ENCODE measurements at places on chromosomes 2 and 18.

DNA sequence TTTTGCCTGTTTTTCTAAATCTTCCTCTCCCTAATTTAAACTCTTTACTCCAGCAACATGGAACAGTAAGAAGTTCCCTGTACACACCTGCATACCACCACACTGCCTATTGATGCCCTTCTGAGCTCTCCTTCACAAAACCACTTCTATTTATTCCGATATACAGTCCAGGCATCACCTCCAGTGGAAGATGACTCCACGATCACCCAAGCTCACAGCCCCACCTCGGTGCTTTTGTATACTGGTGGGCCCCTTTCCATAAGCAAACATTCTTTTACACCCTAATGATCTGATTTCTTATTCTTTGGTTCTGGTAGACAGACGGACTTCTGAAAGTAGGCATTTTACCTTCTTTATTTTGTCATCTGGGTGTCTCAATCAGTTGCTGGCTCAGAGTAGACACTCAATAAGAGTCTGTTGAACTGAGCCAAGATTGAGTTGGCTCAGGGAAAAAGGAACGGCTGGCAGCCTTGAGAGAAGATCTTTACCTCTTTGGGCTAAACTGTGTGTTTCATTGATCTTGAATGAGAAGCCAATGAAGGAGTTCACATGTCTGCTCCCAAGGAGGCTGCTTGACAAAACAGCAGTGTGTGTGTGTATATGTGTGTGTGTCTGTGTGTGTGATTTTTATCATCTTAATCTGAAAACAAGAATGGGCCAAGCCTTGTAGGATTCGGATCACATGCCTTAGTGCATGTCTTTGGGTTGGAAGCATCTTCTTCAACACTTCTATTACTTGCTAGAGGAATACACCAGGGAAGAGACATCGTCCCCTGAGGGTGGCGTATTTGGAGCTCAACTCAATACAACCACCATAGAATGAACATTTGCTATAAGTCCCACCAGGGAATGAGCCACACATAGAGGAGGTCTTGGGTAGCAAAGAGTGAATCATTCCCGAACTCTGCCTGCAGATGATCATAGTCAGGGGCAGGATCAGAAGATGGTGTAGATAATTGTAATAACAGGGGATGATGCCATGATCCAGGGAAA is 341.8 kb downstream of the CYRIA start:
- DNase-seq = no peak

GRCh38 chr18:43917520-43917919 is 640.2 kb upstream of the SYT4 start:
- no peak for DNase-seq

- no peak for DNase-seq
These were observed 33.0 kb downstream of the MYT1L start for GRCh38 chr2:2298081-2298480.

GRCh38 chr2:159251296-159252173 is 35.0 kb downstream of the WDSUB1 start:
- peak; percentile 29 for DNase-seq

DNA sequence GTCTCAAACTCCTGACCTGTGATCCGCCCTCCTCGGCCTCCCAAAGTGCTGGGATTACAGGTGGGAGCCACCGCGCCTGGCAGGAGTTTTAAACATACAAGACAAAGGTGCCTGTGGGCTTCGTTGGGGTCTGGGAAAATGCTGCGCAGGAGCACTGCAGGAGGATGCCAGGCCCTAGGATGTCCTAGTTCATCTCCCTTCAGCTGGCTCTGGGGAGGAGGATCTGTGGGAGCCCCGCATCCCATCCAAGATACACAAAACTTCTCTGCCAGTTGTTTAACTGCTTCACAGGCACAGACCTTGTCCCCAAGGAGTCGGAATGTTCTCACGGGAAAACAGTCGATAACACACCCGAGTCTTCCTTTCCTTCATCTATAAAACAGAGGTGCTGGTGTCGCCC is 89.1 kb downstream of the POLR1A start:
- no peak for DNase-seq

- DNase-seq = no peak
These were observed 17.9 kb upstream of the IL18R1 start for GRCh38 chr2:102337481-102338386.

DNA sequence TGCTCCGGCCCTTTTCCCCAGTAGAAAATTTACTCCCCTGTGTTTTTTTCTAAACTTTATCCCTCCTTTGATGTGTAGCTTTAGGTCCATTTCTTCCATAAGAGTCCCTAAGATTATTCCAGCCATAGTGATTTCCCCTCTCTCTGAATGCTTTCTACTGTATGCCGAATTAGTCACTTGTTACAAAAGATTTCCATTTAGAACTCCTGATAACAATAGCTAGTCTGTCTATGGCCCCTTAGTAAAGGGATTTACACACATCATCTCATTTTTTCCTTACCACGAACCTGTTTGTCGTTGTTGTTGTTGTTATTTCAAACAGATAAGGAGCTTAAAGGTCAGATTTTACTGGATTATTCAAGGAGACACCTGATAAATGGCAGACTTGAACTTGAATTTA is 256.1 kb downstream of the PAX3 start:
- no peak for DNase-seq

GRCh38 chr18:6340121-6340520 is 74.6 kb downstream of the L3MBTL4 start:
- DNase-seq = no peak

- no peak for DNase-seq
These were observed 114.7 kb downstream of the BCL2L11 start for GRCh38 chr2:111235192-111236015.

GRCh38 chr2:200483729-200484198 is 26.1 kb downstream of the KCTD18 start:
- DNase-seq = peak; percentile 27

DNA sequence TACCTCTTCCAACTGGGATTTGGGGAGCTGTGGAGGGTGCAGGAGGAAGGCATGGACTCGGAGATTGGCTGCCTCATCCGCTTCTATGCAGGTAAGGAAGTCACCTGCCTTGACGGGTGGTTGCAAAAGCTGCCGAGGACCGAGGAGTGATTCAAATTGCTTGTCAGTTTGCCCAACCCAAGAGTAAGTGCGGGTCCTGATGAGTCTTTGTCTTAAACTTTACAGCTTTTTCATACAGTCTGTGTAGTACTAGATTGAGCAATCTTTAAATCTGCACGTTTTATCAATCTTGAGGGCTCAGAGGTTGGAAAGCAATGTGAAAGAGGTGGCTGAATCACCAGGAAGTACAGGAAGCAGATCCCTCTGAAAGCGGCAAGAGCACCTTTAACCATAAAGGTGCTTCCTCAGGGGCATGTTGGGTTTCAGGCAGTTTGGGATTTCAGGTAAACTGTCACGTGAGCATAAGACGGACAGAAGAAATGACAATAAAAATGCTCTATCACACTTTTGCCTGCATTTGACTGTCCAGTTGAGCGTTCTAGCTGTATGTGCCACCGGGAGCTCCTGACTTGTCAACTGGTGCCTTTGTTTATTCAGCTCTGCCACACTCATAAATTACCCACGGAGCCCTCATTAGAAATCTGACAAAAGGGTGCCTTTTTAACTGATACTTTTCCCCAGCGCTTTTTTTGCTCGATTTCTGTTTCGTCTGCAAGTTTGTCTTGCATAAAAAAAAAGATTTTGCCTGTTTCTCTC is 2.0 kb downstream of the PHLPP1 start:
- peak; percentile 33 for DNase-seq

GRCh38 chr2:207928079-207928478 is 97.2 kb downstream of the PLEKHM3 start:
- peak; percentile 41 for DNase-seq

- DNase-seq = no peak
These were observed 22.7 kb upstream of the SPR start for GRCh38 chr2:72864500-72864899.

- DNase-seq = no peak
These were observed 504.8 kb upstream of the KLHL29 start for GRCh38 chr2:22880161-22880560.

DNA sequence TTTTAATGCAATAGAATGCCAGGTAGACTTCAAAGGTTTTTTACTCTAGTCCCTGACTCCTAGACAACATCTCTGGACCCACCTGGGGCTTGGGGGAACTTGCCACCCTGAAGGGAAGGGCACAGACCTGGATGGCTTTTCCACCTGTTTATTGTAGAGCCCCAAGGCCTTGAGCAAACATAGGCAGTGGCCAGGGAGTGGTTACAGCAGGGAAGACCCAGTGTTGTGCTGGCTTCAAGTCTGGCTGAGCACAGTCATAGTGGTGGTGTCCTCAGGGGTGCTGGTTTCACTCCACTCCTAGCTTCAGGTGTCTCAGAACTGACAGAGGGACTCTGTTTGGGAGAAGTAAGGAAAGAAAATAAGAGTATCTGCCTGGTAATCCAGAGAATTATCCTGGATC is 5.5 kb upstream of the SRD5A2 start:
- DNase-seq = no peak

DNA sequence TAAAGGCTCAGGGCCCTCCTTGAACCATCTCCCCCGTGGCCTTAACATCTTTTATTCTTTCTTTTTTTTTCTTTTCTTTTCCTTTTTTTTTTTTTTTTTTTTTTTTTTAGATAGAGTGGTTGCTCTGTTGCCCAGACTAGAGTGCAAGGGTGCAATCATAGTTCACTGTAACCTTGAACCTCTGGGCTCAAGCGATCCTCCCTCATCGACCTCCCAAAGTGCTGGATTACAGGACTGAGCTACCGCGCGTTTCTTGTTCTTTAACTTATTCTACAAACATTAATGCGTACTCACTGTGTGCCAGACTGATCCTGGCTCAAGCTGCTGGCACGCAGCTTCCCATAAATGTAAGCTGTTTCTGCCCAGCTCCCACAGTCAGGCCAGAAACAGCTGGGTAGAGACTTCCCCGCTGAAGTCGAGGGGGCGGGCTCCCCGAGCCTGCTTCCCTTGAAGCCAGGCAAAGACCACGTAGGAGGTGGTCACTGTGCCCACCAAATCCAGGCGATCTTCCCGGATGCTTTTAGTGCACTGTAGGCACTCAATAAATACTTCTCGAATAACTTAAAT is 29.2 kb upstream of the ATP6V1B1 start:
- peak; percentile 47 for DNase-seq

GRCh38 chr2:159555651-159556392 is 60.5 kb downstream of the BAZ2B start:
- DNase-seq = peak; percentile 84

DNA sequence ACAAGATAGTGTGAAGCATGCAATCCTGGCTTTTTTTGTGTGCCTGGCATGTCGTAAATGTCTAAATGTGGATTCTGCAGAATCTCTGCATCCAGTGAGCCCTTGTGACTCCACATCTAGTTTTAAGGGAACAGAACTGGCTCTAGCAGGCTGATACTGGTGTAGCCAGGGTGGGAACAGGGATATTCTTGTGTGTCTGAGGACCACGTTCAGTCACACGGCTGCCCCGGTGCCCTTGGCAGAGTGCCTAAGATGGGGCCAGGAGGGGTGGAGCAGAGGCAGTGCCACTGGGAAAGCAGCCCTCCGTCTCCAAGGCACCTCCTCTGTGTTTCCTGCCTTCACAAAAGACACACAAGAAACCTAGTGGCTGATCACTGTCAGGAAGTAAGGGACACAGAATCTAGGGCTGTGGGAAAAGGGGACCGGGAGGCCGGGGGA is 91.5 kb upstream of the PARD3B start:
- no peak for DNase-seq

- no peak for DNase-seq
These were observed 654.3 kb downstream of the SLC4A3 start for GRCh38 chr2:220281771-220282170.

- DNase-seq = no peak
These were observed 11.2 kb upstream of the DAPL1 start for GRCh38 chr2:158783923-158784322.

DNA sequence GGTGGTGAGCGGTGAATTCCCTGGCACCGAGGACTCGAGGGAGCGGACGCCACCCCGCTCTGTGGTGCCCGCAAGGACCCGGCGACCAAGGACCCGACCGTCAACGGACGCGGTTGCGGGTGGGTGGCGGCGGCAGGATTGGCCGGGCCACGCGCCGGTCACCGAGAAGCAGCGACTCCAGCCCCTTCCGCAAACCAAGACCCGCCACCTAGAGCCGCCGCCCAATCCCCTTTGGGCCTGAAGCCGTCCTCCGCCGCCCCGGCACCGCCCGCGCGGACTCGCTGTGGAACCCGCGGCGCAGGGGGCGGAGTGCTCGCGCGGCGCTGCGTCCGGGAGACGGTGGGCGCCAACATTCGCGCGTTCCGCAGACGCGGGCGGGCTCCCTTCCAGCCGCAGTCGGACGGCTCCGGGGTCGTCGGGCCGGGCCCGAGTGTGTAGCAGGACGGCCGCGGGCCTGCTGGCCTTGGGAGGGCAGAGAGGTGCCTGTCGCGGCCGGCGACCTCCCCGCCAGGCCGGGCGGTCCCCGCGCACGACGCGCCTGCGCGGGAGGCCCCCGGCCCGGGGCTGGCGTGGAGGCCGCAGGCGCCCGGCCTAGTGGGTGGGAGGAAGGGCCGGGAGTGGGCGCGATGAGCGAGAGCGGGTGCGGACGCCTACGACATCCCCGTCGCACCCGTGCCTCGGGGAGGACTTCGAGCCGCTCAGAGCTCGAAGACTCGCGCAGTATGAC is at the start of the genes FAM228B and PFN4:
Gene FAM228B, plus strand, starts transcription at position 275 of the 727 bp plus-strand sequence. CDS start 893 bp downstream, outside the sequence.
Gene PFN4, minus strand, starts transcription at position 140 of the 727 bp plus-strand sequence. CDS start 799 bp downstream, outside the sequence.
- DNase-seq = peak; percentile 77

DNA sequence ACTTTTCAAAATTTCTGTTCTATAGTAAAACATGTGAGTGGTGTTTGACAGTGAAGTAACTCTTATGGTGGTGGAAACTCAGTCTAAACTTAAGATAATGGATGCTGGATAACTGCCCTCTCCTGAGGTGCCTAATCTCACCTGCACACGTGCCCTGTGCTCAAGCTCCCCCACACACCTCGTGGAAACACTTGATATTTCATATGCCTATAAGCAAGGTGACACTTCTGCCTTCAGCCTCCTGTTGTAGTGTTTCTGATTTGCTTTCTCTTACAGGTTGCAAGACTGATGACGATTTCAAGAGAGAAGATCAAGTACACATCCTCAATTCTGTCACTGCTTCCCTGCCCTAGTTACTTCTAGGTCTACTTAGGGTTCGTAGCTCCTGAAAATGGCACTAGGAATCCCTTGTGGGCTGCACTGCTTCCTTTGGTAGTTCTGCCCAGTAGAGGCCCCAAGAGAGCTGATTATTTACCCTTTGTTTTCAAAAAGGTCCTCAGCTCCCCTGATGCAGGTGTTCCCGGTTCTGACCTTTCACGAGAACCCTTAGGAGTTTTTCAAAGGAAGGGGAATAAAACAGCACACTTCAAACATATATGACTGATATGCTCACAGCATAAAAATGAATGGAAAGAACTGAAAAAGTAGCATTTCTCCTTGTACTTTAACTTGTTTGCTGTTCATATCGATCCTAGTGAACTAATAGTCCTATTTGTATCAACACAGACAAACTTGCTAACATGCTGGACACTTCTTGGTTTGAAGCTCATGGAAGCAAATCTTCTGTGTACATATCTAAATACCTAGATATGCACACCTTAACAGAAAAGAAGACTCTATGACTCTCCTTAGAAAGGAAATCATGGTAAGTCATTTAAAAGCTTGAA is 6.7 kb downstream of the CAVIN2 start:
- DNase-seq = no peak

GRCh38 chr2:46632349-46632748 is 153.0 kb downstream of the TMEM247 start:
- DNase-seq = peak; percentile 49

GRCh38 chr2:214543386-214543955 is 132.6 kb downstream of the VWC2L start:
- no peak for DNase-seq

Data from inflammatory macrophage treated with lipopolysaccharide for 1 hour (primary cell).